ENCODE measurements at places on chromosomes 3 and 15.
A peak's percentile ranks its signal among the peaks of the same experiment; 100 is the strongest.

DNA sequence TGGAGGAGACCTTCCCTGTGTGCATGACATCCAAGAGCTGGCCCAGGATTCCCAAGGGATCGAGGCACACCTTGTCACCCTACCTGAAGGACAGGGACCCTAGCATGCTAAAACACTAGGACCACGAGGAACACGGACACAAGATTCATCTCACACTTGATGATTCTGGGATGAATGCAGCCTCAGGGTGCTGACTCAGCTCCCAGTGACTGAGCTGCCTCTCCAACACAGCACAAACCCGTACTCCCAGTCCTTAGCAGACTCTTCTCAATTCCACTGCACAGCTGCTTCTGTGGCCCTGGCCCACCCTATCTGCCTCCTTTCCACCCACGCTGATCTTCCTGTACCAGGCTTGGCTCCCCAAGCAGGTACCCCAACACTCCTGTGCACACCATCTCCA, 9.1 kb upstream of the OXTR start:
- DNase-seq = no peak

- DNase-seq = no peak
Observed at GRCh38 chr3:59908701-59909100, 858.9 kb upstream of the CFAP20DC start.

- no peak for DNase-seq
Observed at GRCh38 chr3:149044339-149045083, 41.8 kb downstream of the HLTF start.

- peak; percentile 8 for DNase-seq
Observed at GRCh38 chr3:168534761-168535160, 439.0 kb upstream of the GOLIM4 start.

DNA sequence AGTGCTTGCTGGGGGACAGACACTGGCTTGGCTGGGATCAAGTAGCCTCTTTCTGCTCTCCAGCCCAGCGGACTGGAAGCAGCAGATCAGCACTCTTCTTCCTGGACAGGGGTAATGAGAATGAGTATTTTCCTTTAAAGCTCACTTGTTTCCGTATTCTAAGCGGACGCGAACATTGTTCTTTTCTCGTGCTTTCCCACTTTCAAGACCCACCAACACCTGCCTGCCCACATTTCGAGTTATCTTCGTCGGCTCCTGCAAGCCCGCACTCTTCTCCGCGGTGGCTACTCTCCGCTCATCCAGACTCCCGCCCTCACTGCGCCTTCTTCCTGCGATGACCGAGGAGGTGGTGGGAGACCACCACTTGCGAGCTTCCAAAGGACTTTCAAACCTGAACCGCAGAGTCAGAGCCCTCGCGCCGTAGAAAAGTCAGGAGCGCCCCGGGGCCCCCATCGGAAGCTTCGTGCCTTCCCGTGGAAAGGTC, 1.6 kb upstream of the PPM1L start:
- DNase-seq = peak; percentile 35

DNA sequence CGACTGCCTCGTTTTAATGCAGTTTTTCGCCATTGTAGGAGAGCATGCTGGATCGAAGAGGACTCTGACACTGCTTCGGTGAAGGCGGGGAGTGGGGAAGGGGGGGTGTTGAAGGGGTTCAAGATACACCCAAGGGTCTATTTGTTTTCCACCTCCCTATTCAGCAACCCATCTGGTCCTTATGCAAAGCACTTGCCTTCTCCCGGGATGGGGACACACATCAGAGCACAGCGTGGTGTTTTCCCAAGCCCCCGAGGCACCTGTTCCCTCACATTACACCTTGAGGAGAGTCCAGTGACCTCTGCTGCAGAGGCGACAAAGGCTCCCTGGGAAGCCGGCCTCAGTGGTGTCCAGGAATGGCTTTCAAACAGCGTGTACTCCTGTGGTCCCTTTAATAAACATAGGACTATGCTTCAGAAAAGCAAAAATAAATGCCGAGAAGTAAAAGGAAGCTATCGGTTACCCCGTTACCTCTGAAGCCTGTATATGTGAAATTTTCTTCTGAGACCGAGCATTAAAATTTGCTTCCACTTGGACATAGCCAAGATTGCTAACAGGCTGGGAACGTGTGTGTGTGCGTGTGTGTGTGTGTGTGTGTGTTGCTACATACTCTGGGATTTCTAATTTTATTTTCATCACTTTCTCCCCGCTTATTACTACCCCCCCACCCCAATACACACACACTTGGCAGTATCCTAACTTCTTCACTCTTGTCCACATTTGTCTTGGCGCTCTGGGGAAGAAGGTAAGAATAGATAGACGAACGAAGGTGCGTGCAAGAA, 53.2 kb downstream of the CCDC54 start:
- peak; percentile 18 for DNase-seq

GRCh38 chr3:24315971-24316370, 178.7 kb downstream of the THRB start:
- DNase-seq = no peak

DNA sequence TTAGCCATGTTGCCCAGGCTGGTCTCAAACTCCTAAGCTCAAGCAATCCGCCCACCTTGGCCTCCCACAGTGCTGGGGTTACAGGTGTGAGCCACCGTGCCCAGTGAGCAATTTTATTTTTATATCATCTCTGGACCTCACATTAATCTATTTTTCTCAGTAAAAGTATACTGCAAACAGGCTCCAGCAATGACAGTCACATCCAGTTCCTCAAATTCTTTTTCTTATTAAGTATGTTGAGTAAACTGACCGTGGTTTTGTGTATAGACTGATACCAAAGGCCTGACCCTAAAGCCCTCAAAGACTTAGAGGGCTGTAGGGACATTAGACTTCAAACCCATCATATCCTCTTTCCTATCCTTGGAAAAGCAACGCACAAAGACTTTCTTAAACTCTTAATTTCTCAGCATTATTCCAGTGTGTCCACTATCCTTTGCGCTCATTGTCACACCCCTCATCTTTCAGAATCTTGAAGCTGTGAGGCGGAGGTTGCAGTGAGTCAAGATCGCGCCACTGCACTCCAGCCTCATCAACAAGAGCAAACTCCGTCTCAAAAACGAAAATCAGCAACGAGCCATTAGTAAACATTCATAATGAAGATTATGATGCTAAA, 2.0 kb downstream of the NGLY1 start:
- DNase-seq = no peak

GRCh38 chr15:86609275-86609674, 529.6 kb downstream of the AGBL1 start:
- DNase-seq = no peak

DNA sequence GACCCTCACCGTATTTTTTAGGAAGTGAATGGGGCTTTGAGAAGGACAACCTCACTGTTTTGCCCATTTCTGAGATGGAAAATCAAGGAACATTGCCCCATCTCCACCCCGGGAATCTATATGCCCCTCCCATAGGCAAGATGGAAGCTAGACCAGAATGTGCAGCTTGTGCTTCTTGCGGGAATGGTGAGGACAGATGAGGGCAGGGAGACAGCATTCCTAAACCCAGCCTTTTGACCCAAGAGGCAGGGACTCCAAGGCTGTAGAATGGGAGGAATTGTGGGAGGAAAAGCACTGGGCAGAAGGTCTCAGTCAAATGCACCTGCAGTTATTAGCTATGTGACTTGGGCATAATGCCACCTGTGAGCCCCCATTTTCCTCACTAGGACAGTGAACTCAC, 66.9 kb downstream of the SMAD3 start:
- no peak for DNase-seq

DNA sequence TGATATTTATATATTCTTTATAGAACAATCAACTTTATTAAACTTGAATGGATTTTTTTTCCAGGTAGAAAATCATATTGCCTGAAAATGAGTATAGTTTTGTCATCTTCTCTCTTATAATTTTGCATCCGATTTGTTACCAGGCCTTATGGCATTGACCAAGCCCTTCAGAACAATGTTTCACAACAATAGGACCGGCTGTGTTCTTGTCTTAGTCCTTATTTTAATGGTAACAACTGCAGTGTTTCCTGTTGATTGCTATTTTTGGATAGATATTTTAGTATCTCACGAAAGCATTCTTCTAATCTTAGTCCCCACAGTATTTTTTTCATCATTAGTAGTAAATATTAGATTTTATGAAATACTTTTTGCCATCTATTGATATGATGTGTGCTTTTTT, 88.1 kb upstream of the ANKRD34C start:
- DNase-seq = no peak

GRCh38 chr3:166860217-166860616, 519.9 kb downstream of the ZBBX start:
- DNase-seq = no peak

GRCh38 chr15:65275728-65276126, 11.0 kb downstream of the PARP16 start:
- no peak for DNase-seq

DNA sequence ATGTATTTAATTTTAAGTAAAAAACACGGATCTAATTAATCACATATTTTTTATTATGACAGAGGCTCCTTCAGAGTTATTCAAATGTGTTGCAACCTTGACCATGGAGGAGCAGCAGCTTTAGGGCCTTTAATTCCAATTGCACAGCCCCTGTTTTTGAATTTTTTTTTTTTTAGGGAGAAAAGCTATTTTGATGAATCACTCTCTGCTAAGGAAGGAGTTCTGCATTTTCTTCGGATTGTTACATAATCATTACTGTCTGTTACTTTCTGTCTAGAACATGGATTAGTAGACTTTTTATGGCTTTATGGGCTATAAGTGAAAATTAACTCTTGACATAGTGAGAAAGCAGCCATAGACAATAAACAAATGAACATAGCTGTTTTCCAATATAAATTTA, 90.8 kb downstream of the MCTP2 start:
- no peak for DNase-seq

DNA sequence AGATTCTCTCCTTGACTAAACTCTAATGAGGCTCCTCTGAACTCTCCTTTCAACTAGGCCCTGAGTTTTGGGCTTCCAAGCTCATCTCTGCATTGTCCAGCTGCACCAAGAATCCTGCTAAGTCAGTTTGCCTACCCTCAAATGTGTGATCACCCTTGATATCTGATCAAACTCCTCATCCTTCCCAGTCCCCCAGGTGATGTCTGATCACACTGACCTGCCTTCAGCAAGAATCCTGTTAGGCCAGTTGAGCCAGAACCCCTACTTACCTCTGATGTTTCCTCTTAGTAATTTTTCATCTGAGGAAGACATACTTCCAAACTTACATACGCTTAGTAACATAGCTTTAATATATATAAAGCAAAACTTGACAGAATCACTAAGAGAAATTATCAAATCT, 28.8 kb downstream of the SUMF1 start:
- DNase-seq = no peak

GRCh38 chr15:99481951-99482230, 83.9 kb upstream of the MEF2A start:
- no peak for DNase-seq

DNA sequence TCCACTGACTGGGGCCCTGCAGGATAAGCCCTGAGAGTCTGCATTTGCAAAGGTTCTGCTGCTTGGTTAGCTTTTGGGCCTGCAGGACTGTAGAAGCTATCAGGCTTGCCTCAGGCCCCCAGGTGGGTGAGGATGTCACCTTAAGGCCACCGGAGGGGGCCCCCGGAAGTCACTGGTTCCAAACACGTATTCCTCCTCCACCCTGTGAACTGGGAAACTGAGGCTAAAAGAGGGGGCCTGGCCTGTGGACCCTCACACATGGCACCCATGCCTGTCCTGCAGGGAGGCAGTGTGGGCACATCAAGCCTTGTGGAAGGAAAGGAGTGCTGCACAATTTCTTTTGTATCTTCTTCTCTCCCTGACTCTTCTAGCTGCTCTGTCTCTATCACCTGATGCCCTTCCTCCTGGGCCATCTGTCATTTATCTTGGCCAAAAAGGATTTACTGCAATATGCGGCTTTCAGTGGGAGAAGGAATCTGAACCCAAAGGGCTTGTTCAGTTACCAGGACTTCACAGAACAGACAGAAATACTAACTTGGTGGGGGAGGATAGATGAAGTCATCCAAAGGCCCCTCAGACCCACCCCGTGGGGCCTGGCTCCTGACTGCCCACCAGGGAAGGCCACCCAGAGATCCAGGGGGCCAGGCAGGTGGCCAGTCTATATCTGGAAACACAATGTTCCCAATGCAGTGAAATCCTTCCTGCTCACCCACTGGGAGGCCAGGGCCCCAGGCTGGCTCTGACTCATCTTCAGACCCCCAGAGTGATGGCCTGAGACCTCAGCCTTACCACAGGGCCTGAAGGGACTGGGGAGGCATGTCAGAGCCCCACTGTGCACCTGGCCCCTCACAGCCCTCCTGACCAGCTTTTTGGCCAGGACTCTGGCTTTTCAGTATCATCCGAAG, 18.3 kb downstream of the UBAP1L start:
- DNase-seq = no peak

DNA sequence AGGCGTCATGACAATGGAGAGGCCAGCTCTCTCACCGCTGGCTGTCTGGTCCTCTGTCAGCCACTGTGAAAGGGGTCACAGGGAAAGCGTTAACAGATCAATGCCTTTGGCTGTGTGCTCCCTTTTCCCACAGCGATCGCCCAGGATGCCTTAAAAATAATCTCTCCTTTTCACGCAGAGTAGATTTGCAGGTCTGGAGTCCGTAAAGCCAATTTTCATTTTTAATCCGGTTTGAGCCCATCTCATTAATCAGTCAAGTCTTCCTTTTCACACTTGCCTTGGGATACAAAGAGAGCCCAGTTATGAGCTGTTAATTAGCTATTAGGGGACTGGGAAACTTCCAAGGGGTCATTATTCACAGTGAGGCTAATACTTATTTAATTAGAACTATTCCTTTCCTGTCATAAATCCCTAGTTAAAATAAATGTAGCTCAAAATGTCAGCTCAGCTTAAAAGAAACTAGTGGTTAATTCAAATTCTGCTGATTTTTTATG, 104.3 kb upstream of the RASGRP1 start:
- DNase-seq = no peak

- no peak for DNase-seq
Observed at GRCh38 chr15:51647128-51647562, 24.6 kb upstream of the DMXL2 start.

GRCh38 chr3:13588993-13589392, 40.1 kb downstream of the FBLN2 start:
- no peak for DNase-seq

GRCh38 chr3:60555686-60556354, 695.4 kb downstream of the FHIT start:
- DNase-seq = peak; percentile 42

DNA sequence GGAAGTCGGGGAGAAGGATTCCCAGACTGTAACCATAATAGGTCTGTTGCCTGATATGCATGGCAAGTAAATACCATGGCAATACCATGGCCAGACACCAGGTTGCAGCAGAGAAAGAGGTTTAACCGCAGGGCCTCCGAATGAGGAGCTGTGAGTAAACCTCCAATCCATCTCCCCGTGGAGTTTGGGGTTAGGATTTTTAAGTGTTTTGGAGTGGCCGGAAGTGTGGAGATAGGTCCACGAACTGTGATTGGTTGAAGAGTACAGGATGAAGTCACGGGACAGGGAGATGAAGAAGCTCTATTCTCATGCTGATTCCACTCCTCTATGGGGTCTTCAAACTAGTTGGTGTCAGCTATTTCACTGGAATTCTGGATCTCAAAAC, 127.9 kb downstream of the ST8SIA2 start:
- DNase-seq = peak; percentile 61

Data from H7 (cell line).